ENCODE measurements at places on chromosomes 2 and 18. TPM values are rescaled to one million over a fixed set of nuclear protein-coding genes. Genes with fewer than 3 reads are reported as not detected.

DNA sequence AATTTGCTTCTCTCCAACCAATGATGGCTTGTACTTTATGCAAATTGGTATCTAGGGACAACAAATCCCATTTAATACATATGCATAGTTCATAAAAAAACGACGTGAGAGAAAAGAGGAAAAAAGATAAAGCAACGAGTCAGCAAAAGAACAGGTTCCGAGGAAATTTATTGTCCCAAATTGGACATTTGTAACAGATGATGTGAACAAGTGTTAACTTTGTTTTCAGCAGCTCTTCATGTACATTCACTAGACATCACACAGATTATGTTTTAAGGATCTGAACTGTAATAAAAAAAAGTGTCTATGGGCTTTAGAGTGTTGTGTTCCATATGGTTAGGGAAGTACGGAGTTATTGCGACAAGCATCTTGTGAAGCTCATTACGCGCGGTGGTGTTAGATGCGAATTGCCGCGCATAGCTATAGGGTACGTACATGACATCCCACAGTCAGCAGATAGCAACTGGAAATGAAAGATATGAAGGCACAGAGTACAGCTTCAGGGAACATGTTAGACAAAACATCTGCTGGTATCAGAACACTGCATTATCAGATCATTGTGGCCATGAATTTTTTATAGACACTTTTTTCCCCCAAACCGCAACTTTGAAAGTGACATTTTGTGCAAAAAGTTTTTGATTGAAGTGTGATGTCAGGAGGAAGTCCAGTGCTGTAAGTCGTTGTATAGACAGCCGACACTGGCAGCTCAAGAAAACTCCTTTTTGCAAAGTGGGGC, 1073.1 kb upstream of the FANCL start:
- H3K36me3 ChIP-seq, result no peaks in the 10 kb centered on the region
- no peak for DNase-seq
- no peak overlapping the region for H3K27ac ChIP-seq

GRCh38 chr2:240623531-240624010, 1.7 kb upstream of the GPR35 start:
- no peaks in the 10 kb centered on the region for H3K4me1 ChIP-seq
- no peak overlapping the region for H3K4me3 ChIP-seq
- H3K27me3 ChIP-seq, result no peaks in the 10 kb centered on the region

GRCh38 chr18:22559414-22560274, 141.9 kb upstream of the CTAGE1 start:
- H3K27me3 ChIP-seq, result no peaks in the 10 kb centered on the region
- peaks cover 5% of the 10 kb centered on the region for H3K4me1 ChIP-seq
- DNase-seq, result no peak

DNA sequence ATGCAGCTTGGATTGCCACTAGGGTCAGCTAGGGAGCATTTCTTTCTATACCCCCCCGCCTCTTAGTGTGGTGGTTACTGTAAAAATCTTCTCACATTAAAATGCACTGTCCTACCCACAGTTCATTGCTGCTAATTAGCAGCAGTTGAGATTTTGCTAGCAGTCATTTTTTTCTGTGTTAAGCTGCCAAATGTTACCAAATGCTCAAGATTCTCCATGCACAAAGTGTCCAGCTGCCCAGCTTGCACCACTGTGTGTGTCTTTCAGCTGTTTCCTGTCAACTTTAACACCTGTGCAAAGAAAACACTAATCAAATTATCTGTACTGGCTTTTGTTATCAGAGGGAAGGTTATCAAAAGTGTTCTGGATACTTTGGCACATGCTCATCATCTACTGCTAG, 679.3 kb downstream of the NR4A2 start:
- no peak overlapping the region for H3K27ac ChIP-seq
- no peaks in the 10 kb centered on the region for H3K36me3 ChIP-seq
- H3K27me3 ChIP-seq, result no peaks in the 10 kb centered on the region
- DNase-seq, result no peak
- no peaks in the 10 kb centered on the region for H3K4me1 ChIP-seq

IL1RL1 gene
- total RNA-seq, result 12.1 TPM

CD302 gene
- total RNA-seq, result 141 TPM

LRP1B gene
- total RNA-seq, result 2.3 TPM

ASB18 gene
- not detected for total RNA-seq

- H3K27ac ChIP-seq, result no peak overlapping the region
- H3K36me3 ChIP-seq, result no peaks in the 10 kb centered on the region
- H3K27me3 ChIP-seq, result no peaks in the 10 kb centered on the region
- no peak overlapping the region for H3K4me3 ChIP-seq
- H3K4me1 ChIP-seq, result no peaks in the 10 kb centered on the region
Measured at GRCh38 chr2:186721956-186722355, 28.1 kb downstream of the FAM171B start.

DNA sequence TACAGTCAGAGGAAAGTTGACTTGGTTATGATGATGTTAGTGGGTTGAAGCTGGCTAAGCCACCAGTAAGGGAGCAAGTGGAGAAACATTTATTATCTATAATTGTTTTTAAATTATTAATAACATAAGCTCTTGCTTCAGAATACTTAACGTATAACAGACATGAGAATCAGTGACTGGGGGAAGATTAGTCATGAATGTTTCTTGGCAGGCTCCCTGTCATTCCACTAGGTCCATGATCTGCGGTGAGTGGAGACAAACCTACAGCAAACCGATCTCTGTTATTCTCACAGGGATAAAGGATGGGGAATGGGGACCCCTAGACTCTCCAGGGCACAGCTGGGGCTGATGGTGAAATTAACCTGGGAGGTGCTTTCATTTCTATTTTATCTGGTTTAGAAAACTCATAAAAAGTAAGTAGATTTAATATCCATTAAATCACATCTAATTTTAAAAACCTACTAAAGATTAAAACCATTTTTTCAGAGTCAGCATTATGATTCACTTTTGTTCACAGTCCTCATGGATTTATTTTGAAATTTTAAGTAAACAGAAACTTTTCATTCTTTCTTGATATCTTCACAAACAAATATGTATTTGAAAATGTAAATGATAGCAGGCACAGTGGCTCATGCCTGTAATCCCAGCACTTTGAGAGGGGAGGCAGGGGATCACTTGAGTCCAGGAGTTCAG, 420.3 kb downstream of the PTPRM start:
- no peak overlapping the region for H3K4me3 ChIP-seq
- H3K27ac ChIP-seq, result no peak overlapping the region
- no peaks in the 10 kb centered on the region for H3K36me3 ChIP-seq
- H3K27me3 ChIP-seq, result no peaks in the 10 kb centered on the region
- DNase-seq, result no peak

- no peaks in the 10 kb centered on the region for H3K36me3 ChIP-seq
- no peak overlapping the region for H3K27ac ChIP-seq
- no peak for DNase-seq
- H3K4me3 ChIP-seq, result no peak overlapping the region
- no peaks in the 10 kb centered on the region for H3K27me3 ChIP-seq
Measured at GRCh38 chr2:96839293-96839874, 4.4 kb downstream of the ANKRD23 start.

GRCh38 chr2:232028071-232028470, 66.6 kb downstream of the DIS3L2 start:
- no peaks in the 10 kb centered on the region for H3K27me3 ChIP-seq
- no peaks in the 10 kb centered on the region for H3K4me1 ChIP-seq
- no peak overlapping the region for H3K4me3 ChIP-seq
- DNase-seq, result no peak
- no peak overlapping the region for H3K27ac ChIP-seq
- H3K36me3 ChIP-seq, result no peaks in the 10 kb centered on the region

- no peak overlapping the region for H3K27ac ChIP-seq
- H3K4me3 ChIP-seq, result no peak overlapping the region
- no peaks in the 10 kb centered on the region for H3K4me1 ChIP-seq
- H3K27me3 ChIP-seq, result no peaks in the 10 kb centered on the region
- H3K36me3 ChIP-seq, result no peaks in the 10 kb centered on the region
Measured at GRCh38 chr2:192499476-192499875, 304.7 kb upstream of the TMEFF2 start.

DNA sequence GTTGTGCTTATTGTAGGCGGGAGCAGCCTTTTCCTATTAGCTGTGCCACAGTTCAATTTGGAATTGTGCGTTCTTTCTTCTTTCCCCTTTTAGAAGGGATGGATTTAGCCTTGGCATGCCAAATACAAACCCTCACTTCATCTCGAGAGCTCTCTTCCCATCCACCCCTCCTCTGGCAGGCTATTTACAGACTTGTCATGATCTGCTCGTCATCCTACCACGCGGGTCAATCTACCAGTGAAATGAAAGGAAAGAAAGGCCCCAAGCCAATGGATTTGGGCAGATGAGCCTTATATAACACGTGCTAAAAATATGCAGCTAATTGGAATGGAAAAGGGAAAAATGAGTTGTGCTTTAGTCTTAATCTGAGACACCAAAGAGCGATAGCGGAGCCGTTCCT, 277.5 kb downstream of the PRKCE start:
- no peaks in the 10 kb centered on the region for H3K4me1 ChIP-seq
- no peak overlapping the region for H3K4me3 ChIP-seq
- H3K27ac ChIP-seq, result no peak overlapping the region
- no peaks in the 10 kb centered on the region for H3K36me3 ChIP-seq
- no peaks in the 10 kb centered on the region for H3K27me3 ChIP-seq

GRCh38 chr2:227460070-227460485, 11.9 kb upstream of the AGFG1 start:
- no peak for DNase-seq
- no peaks in the 10 kb centered on the region for H3K27me3 ChIP-seq
- no peaks in the 10 kb centered on the region for H3K36me3 ChIP-seq

DNA sequence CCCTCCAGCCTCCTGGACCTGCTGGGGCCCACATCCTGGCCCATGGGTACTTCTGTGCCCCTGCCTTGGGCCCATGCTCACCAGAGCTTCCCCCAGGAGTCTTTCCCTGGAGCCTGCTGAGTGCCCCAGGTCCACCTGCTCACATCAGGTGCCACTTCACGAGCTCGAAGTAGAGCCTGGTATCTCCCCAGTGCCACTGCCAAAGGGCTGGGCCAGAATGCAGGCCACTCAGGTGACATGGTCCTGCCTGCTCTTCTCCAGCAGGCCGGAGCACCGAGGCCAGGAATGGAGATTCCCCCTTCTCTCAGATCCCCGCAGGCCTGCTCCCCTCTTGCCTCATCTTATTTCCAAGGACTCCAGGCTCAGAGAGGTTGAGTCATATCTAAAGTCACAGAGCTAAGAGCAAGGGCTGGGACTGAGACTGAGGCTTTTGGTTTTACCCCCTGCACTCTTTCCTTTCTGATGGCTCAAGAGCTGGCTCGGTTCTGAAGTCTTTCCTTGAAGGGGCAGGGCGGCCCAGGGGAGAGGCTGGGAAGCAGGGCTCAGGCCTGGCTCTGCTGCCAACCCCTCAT, 79.2 kb downstream of the HS1BP3 start:
- no peaks in the 10 kb centered on the region for H3K27me3 ChIP-seq
- no peak for DNase-seq
- H3K36me3 ChIP-seq, result no peaks in the 10 kb centered on the region
- H3K4me3 ChIP-seq, result no peak overlapping the region

- H3K36me3 ChIP-seq, result no peaks in the 10 kb centered on the region
- no peak overlapping the region for H3K27ac ChIP-seq
- no peak for DNase-seq
- H3K4me1 ChIP-seq, result no peaks in the 10 kb centered on the region
- H3K27me3 ChIP-seq, result no peaks in the 10 kb centered on the region
Measured at GRCh38 chr2:239912171-239912937, 112.8 kb downstream of the NDUFA10 start.

DNA sequence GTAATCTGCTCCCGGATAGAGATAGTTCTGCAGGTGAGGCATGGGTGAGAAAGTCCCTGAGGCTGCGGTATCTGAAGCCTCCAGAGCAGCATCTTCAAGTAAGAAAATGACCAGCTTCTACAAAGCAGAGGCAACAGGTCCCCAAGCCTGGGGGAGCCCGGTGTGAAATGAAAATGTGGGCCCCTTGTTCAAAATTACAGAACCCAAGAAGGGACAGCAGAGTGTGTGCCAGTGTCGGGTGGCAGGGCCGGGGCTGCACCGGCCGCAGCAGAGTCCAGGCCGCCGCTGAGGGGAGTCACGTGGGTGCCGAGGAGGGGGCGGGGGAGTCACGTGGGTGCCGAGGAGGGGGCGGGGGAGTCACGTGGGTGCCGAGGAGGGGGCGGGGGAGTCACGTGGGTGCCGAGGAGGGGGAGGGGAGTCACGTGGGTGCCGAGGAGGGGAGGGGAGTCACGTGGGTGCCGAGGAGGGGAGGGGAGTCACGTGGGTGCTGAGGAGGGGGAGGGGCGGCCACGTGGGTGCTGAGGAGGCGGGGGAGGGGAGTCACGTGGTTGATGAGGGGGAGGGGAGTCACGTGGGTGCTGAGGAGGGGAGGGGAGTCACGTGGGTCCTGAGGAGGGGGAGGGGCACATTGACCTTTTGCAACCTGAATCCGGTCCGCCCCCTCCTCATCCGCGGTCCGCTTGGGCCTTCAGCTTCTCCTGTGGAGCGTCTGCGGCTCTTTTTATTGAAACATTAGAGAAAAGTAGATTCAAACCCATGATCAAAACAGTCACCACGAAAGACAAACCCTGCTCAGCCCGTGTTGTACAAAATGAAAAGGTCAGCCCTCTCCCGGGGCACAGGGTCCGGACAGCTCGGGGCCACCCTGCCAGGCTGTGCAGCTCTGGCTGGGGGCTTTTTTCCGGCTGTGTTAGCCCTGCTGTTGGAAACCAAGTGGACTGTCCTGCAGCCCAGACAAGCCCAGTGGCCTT, 10.4 kb downstream of the COLEC11 start:
- H3K27me3 ChIP-seq, result no peaks in the 10 kb centered on the region
- no peaks in the 10 kb centered on the region for H3K4me1 ChIP-seq
- DNase-seq, result peak; percentile 30

GRCh38 chr18:4068552-4069158, 386.5 kb downstream of the DLGAP1 start:
- no peaks in the 10 kb centered on the region for H3K27me3 ChIP-seq
- H3K36me3 ChIP-seq, result no peaks in the 10 kb centered on the region
- no peak for DNase-seq
- no peak overlapping the region for H3K4me3 ChIP-seq
- H3K4me1 ChIP-seq, result no peaks in the 10 kb centered on the region
